ENCODE measurements at places on chromosomes 3 and 15.

DNA sequence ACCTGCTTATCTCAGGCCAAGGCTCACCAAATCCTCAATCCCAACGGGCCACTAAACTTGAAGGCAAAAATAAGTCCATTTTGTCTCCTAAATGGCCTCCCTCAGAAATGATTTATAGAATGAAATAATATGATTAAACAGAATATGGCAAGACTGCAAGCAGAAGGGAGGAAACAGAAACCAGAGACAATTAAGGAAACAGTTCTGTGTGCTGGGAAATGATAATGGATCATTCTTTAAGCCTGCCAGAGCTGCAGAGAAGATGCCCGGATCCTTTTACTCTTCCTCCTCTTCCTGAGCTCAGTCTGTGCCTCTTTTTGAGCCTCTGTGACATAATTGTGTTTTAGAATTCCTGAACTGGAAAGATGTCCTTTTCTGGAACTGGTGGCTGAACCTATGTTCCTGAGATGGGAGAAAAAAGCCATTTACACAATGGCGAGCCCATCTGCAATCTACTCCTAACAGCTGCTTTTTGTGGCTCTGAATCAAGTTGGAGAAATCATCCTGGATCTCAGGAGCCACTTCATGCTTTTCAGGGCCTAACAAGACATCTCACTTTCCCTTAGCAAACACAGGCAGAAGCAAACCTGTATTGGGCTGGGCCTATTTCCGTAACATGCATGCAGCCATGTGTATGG is 2.8 kb upstream of the ABHD2 start:
- DNase-seq: no peak

- DNase-seq: no peak
Observed at GRCh38 chr3:35523838-35524237, 115.5 kb upstream of the ARPP21 start.

DNA sequence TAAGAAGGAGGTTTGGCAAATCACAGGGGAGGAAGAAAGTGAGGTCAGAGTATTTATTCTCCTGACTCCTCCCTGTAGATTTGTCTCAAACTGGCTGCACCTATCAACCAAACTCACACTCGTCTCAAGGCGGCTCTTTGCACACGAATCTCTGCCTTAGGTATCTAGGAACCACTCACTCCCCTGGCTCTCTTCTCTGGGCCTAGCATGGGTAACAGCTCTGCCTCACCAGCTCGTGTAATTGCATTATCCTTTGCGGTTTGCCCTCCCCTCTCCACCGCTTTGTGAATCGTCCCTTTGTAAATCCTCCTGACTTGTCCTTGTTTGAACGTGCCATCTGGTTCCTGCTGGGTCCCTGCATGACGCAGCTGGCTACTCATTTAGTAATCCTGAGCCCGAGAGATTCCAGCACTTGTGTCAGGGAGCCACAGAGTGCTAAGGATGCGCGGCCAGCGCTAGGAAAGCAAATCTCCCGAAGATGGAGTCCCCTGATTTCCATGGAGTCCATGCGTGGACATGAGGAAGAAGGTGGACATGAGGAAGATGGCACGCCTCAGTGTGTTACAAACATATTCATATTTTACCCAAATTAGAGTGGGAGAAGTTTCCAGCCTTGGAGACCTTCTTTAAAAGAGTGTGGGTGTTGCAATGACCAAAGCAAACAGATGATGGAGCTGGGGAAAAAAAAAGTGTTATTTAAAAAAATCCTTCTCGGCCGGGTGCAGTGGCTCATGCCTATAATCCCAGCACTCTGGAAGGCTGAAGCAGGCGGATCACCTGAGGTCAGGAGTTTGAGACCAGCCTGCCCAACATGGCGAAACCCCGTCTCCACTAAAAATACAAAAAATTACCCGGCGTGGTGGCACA is 26.7 kb downstream of the NRROS start:
- DNase-seq: peak; percentile 74

GRCh38 chr15:89163271-89164055 is 57.9 kb downstream of the RLBP1 start:
- DNase-seq: no peak

GRCh38 chr3:120710369-120710768 is 28.3 kb upstream of the HGD start:
- no peak for DNase-seq

GRCh38 chr3:139934613-139935015 is 371 bp upstream of the CLSTN2 start:
- DNase-seq: peak; percentile 71

- no peak for DNase-seq
Observed at GRCh38 chr3:145483992-145484391, 677.0 kb downstream of the PLOD2 start.

GRCh38 chr3:34011171-34012101 is 213.0 kb downstream of the PDCD6IP start:
- no peak for DNase-seq

Data from H1 (cell line).